GM19239 (cell line): ENCODE measurements at places on chromosomes 1 and 21.

- no peak for DNase-seq
Measured at GRCh38 chr1:107788206-107789202, 176.5 kb downstream of the VAV3 start.

DNA sequence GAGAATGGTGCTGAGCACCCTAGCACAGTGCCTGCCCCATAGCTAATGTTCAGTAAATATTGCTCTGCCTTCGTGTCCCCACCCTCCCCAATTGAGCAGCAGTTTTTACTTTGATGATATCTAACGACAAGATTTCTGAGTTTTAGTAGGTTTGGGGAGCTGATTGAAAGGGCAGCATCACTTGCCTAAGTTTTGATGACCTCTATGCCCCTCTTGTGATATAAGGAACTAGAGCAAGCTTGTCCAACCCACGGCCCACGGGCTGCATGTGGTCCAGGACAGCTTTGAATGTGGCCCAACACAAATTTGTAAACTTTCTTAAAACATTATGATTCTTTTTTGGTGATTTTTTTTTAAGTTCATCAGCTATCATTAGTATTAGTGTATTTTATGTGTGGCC is 1.6 kb downstream of the CNIH4 start:
- no peak for DNase-seq

DNA sequence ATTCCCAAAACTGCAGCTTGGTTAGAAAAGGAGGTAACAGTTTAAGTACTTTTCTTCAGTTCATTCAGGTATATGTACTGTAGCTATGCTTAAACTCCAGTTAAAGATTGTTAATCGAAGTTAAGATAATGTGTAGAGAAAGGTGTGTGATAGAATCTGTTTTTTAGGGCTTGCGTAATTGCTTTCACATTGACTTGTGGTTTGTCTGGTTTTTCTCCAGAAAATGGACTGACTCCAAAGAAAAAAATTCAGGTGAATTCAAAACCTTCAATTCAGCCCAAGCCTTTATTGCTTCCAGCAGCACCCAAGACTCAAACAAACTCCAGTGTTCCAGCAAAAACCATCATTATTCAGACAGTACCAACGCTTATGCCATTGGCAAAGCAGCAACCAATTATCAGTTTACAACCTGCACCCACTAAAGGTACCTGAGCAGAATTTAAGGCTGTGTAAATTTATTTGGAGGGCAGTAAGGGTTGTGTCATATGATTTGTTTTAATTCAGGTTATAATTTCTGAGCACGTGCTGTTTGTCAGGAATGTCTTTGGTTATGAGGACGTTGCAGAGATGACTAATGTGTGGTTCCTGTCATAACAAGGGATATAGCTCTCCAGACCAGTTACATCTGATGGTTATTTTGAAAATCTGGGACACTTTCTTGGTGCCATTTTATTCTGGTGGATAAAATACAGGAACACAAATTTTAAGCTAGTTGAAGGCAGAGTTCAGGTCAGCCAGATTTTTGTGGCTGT is 26.0 kb downstream of the ATF6 start:
- no peak for DNase-seq

DNA sequence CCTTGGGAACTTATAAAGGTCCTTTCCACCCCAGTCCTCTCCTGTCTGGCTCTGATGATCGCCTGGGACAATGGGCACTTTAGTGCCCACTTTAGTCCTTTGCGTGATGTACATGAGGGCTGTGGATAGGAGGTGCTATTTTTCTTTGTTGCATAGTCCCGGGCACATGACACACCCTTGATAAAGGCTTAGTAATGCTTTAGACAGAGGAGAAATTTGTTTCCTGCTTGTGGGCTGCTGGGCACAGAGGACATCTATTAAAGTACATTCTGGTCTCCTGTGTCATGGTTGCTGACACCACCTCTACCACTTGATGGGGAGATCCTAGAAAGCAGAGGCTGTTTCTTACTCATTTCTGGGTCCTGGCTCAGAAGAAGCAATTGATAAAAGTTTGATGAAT is 5.4 kb upstream of the KNCN start:
- DNase-seq = no peak

GRCh38 chr1:35931446-35932157 is 697 bp downstream of the AGO3 start:
- no peak for DNase-seq

- no peak for DNase-seq
Measured at GRCh38 chr1:26524181-26524580, 5.4 kb upstream of the RPS6KA1 start.

- no peak for DNase-seq
Measured at GRCh38 chr1:54934869-54935268, 45.6 kb upstream of the TMEM61 start.

GRCh38 chr21:35059742-35060141 is 10.6 kb upstream of the RUNX1 start:
- DNase-seq = no peak

DNA sequence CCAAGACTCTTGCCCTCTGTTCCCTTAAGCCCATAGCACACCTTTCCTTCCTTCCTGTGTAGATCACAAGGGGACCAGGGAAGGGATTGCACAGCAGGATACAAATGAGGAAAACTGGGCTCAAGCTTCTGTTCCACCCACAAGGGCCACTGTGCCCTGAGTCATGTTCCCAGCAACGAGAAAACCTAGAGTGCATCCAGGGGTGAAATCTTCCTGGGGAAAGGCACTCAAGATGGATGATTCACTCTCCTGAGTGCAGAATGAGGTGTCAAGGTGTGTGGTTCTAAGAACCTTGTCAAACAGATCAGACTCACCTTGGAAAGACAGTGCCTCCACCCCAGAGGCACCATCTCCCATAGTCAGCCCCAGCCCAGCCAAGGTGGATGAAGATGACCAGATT is 40.7 kb upstream of the EYA3 start:
- DNase-seq = no peak

GRCh38 chr1:211580303-211580687 is 1.3 kb upstream of the SLC30A1 start:
- DNase-seq = no peak

DNA sequence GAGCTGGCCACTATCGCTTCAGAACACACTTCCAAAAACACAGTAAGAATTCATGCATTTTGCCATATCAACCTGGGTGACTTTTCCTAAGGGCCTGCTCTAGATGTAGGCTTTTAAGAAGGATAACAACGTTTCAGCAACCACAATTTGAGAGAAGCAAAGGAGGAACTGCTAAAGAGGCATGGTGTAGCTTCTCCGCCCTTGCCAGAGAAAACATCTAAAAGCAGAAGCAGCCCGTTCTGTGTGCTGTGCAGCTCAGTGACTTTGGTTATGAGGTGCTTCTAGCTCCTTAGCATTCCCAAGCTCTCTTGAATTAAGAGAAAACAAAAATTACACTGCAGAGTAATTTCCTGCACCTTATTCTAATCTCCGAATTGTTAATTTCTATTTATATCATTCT is 2.7 kb downstream of the PER3 start:
- DNase-seq = no peak

GRCh38 chr1:18630511-18631495 is at the start of gene PAX7:
Gene PAX7, plus strand, starts transcription at chr1:18630846. Its CDS starts 758 bp downstream, at chr1:18631604.
- DNase-seq = no peak

DNA sequence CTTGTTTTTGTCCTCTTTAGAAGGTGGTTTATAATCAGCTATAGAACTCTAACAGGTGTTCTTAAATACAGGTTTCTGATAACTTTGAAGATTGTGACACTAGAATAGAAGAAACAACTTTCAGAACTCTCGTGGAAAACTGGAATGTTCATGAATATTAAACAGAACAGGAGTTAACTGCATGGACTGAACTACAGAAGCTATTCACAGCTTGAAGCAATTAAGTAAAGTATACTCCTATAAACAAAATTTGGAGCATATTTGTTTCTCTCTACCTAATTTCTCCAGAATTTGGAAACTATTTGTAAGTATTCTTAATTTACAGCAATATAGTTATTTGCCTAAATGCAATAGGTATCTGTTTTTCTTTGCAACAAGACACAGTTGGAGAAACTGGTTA is 824.8 kb downstream of the ADGRL2 start:
- DNase-seq = no peak

DNA sequence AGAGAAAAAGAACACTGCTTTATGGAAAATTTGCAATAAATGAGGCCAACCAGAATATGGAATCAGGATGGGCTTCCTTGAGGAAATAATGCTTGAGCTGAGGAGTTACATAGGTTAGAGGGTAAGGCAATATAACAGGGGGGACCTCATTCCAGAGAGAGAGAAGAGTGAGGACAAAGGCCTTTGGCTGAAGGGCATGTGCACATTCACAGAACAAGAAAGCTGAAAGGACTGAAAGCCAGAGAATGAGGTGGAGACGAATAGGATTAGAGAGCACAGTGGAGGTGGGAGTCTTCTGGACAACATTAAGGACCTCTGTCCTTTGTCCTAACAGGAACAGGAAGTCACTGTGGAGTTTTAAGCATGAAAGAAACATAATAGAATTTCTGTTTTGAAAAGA is 60.7 kb upstream of the MROH9 start:
- DNase-seq = no peak

GRCh38 chr1:114559356-114559755 is 22.1 kb downstream of the BCAS2 start:
- DNase-seq = no peak

GRCh38 chr1:33650708-33651107 is 178.3 kb downstream of the ZSCAN20 start:
- DNase-seq = no peak

DNA sequence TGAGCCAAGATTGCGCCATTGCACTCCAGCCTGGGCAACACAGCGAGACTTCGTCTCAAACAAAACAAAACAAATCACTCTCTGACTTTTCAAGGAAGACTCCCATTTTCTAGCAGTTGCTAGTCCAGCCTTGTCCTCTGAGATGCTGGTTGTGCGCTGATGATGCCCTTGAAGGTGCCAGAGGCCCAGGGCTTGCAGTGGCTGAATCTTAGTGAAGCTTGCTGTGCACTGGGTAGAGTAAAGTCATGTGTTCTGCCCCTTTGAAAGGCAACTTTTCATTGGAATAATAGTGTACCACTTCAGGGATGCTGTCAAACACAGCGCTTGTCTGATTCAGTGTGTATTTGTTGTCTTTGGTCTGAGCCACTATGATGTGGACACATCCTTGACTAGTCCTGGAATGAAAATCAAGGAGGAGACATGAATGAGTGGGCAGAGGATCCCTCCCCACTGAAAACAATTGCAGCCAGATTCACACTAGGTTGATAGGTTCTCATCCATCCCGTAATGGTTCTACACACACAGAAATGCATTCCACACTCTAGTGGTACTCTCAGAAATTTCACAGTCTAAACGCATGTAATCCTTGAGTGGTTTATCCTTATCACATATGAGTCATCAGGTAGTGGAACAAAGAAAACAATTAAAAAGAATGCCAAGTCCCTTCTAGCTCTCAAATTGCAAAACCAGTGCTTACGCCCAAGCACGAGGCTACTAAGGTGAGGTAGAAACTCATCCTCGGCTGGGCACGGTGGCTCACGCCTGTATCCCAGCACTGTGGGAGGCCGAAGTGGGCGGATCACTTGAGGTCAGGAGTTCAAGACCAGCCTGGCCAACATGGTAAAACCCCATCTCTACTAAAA is 17.8 kb upstream of the TDRD10 start:
- no peak for DNase-seq

DNA sequence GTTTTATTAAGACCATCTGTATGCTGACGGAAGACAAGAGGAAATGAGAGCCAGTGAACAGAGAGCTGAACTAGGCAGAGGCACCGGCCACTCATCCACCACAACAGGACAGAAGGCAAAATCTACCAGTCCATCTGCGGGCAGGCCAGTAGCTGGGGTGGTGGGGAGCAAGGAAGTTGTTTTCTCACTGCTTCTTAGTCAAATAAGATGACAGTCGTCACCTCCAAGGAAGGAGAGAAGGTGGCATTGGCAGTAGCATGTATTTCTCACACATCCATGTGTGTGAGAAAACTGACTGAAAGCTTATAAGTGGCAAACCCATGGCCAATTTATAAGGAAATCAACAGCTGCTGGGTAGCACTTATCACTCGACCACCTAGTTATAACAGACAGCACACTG is 8.2 kb downstream of the TTC13 start:
- DNase-seq = no peak

DNA sequence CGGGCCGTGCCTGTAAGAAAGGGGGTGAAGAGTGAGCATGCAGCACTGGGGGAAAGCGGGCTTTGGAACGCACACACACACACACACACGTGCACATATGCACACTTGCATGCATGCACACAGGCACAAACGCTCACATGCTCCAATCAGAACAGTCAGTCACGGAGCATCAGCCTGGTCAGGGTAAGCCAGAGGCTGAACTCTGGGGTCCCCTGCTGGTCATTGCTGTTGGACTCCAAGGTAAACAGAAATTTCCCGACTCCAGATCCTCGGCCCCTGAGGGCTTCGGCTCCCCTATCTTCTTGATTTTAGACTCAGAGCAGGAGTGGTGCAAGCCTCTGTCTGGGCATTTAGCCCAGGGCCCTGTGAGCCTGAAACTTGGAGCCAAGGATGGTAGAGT is 54.2 kb downstream of the SYT2 start:
- DNase-seq = no peak

GRCh38 chr1:182383037-182383661 is 8.4 kb downstream of the GLUL start:
- DNase-seq = no peak

DNA sequence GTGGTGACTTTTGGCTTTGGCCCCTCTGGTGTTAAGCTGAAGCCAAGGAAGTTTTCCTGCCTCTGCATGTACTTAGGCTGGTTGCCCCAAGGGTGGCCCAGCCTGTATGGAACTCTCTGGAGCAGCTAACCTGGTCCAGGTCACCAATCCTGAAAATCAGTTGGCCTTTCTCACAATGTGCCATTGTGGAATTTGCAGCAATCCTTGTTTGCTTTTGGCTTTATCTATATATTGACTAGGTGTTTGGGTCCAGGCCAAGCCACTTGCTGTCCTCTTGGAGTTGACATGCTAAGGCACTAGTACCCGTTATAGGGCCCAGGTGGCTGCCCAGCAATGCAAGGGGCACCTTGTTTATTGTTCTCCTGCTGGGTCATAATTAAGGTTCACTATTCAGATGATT is 124.6 kb downstream of the CAMTA1 start:
- DNase-seq = no peak

- no peak for DNase-seq
Measured at GRCh38 chr21:45064618-45065399, 9.6 kb upstream of the ADARB1 start.

GRCh38 chr1:91555074-91555730 is 54.6 kb downstream of the CDC7 start:
- DNase-seq = no peak

DNA sequence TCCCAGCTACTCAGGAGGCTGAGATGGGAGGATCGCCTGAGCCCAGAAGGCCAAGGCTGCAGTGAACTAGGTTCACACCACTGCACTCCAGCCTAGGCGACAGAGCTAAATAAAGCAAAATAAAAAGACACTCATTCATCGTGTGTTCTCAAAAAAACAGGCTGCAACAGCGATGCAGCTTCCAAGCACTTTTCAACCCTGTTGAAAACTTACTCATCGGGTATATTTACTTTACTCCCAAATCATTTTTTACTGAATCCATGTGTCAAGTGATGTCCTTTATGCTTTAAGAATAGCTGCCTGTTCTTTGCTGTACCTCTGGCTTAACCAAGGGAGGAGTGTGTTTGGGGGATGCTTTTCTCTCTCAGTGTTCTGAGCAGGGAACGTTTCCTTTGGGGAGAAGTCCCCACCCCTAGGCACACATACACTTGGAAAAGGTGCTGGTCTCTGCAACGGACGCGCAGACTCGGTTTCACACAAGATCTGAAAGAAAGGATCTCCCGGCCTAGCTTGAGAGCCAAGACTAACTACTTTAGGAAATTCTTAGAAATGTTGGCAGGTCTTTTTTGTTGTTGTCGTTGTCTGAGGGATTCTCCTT is 1.4 kb downstream of the MAP1LC3C start:
- no peak for DNase-seq
